Lung (tissue), 17 donors: ENCODE measurements at places on chromosomes 2 and 18.

DNA sequence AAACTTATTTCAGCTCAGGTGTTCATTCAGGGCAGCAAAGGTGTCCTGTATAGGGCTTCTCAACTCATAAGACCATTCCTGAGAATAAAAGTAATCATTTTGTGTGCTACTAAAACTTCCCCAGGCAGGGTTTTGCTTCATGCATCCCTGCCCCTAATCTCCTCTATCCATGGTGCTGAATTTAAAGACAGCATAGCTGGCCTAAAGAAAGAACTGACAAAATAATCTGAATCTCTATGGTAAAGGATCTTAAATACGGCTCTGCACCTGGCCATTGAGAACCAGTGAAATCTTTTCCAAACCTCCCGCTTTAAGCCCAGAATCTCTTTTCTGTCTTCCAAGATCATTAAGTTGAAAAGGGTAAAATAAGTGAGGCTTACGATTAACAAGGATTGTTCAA is 292.1 kb upstream of the KLHL29 start:
- peak; percentile 80 for DNase-seq

- peak; percentile 87 for DNase-seq
Measured at GRCh38 chr2:26615860-26616705, 25.1 kb downstream of the CIB4 start.

- DNase-seq, result no peak
Measured at GRCh38 chr2:69185807-69186206, 172.8 kb downstream of the ANTXR1 start.

- DNase-seq, result no peak
Measured at GRCh38 chr2:227234429-227234828, 70.0 kb downstream of the COL4A3 start.

GRCh38 chr2:144233317-144233716 is 286.6 kb downstream of the ZEB2 start:
- no peak for DNase-seq

- DNase-seq, result peak; percentile 38
Measured at GRCh38 chr2:20449501-20450200, 2.8 kb downstream of the RHOB start.

- DNase-seq, result no peak
Measured at GRCh38 chr2:152930501-152930900, 212.1 kb downstream of the ARL6IP6 start.

GRCh38 chr2:27029051-27029450 is 3.7 kb upstream of the TMEM214 start:
- no peak for DNase-seq

DNA sequence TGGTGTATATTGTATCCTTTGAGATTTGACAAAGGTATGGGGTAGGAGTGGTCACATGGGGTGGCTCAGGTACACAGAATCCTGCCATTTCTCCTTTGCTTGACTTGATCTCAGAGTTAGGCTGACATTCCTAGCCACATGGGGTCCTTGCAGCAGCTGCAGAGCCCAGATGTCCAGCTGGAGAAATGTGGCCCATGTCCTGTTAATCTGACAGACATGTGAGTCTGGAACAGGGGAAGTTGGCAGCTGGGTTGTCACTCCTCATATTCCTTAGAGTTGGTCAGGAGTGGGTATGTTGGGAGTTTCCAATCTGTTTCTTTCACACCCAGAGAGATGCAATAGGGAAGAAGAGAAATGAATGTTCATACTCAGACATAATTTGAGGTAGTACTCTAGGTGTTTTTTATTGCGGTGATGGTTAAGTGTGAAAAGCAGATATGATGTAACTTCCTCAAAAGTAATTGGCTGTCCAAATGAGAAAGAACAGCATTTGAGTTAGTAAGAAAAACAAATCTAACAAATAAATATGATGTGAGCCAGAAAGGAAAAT is 402.6 kb upstream of the MEIS1 start:
- DNase-seq, result no peak

- no peak for DNase-seq
Measured at GRCh38 chr18:48594471-48595094, 55.8 kb downstream of the CTIF start.

DNA sequence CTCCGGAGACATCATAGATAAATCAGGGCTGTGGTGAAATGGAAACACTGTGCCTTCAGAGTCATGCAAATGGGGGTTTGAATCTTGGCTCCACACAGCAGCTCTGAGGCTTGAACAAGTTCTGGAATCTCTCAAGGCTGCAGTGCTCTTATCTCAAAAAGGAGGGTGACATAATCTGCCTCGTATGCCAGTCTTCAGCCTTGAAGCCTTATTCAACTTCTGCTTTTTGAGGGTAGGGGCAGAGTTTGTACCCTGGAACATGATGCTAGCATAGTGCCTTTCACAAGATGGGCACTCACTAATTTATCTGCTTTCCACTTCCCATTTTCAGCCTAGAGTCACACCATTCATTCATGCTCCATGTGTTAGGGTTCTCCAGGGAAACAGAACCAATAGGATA is 42.3 kb downstream of the GATA6 start:
- DNase-seq, result no peak

DNA sequence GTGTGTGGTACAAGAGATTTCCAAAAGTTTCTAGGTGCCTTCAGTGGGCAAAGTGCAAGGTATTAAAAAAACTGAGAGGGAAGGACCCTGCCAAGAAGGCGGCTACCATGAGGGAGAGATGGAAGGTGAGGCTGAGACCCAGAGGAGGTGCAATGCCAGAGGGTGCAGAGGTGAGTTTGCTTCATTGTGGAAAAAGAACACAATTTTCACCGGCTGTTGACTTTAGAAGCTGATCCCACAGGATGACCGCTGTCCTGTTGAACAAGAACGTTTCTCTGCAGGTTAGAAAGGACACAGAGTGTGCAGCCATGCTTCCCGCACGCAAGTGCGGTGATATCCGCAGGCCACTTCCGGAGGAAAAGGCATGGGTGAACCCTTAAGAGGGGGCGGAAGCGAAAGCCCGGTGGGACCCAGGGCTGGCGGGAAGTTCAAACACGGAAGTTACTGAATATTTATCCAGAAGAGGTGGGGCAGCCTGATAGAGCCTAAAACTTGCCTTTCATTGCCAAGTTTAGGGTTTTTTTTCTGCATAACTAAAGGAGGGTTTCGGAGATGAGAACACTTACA is 16.6 kb downstream of the SP110 start:
- no peak for DNase-seq

DNA sequence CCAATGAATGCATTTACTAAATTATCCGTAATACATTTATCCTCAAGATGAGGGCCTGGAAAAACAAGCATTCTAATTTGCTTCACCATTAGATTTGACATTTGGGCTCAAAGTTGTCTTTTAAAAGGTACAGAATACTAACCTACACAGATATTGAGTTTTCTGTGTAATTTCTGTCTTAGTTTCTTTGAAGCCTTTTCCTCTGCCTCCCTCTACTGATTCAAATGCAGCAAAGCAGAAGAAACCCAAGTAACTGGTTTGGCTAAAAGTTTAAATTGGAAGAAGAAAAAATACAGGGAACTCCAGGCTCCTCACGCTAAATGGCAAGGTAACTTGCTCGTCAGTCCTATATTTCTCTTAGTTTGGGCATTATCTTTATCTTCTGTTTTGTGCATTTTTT is 53.3 kb upstream of the SLC5A7 start:
- peak; percentile 61 for DNase-seq

DNA sequence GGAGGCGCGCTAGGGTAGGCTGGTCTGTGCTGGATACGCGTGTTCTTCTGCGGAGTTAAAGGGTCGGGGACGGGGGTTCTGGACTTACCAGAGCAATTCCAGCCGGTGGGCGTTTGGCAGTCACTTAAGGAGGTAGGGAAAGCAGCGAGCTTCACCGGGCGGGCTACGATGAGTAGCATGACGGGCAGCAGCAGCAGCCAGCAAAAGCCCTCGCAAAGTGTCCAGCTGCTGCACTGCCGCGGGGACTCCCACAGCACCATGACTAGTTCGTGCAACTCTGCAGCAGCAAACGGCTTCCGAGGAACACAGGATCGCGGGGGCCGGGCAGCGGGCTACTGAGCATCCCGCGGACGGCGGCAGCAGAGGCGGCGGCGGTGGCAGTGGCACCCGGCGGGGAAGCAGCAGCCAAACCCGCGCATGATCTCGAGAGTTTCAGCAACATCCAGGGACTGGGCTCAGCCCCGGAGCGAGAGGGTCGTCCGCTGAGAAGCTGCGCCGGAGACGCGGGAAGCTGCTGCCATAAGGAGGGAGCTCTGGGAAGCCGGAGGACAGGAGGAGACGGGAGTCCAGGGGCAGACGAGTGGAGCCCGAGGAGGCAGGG is 368 bp downstream of the TMEFF2 start:
- DNase-seq, result peak; percentile 31

DNA sequence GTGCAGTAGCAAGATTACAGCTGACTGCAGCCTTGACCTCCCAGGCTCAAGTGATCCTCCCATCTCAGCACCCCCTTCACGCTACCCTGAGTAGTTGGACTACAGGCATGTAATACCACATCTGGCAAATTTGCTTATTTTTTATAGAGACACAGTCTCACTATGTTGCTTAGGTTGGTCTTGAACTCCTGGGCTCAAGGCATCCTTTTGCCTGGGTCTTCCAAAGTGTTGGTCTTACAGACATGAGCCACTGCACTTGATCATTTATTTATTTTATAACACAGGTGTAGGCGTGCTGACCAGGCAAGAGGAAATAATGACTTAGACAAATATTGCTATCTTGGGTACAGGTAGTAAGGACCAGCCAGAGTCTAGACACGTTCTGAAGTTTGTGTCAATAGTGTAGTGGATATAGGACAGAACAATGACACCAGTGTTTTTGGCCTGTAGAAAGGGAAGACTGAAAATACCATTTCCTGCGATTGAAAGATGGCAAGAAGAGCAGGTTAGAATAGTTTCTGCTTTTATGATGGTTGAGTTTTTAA is 71.0 kb upstream of the THUMPD2 start:
- peak; percentile 38 for DNase-seq

DNA sequence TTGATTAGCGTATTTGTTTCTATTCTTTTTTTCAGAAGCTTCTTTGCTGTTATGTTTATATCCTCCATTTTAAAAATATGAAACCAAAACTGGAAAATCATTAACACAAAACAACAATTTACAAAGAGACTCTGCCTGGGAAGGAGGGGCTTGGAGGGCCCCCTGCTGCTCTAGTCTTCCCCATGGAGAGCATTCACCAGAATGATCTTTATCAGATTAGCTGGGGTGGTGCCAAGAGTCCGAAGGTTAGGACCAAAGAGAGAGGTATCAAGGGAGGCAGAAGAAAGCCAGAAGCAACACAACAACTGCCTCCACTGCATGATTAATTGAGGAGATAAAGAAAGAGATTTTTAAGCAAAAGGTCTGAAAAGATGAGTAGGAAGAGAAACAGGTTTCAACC is 218.6 kb downstream of the IRS1 start:
- DNase-seq, result no peak

DNA sequence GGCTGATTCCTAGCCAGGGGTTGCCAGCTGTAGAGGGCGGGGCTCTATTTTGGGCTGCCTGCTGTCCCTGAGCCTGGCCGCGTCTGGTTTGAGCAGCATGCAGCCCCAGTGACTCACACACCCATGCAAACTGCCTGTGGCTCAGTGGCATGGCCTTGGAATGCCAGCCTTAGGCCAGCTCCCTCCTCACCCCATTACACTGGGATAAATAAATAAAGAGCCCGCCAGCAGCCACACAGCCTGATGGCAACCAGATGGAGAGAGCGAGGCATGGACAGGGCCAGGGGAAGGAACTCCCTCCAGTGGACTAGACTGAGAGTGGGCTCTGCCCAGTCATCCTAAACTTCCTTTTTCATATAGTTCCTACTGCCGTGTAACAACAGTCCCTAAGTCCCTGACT is 18.3 kb downstream of the NHEJ1 start:
- no peak for DNase-seq

- no peak for DNase-seq
Measured at GRCh38 chr2:70113359-70114070, 26.2 kb downstream of the PCBP1 start.

- DNase-seq, result peak; percentile 49
Measured at GRCh38 chr2:113965644-113966043, 75.8 kb downstream of the ACTR3 start.

GRCh38 chr18:42437646-42438045 is 482.6 kb downstream of the PIK3C3 start:
- DNase-seq, result no peak

DNA sequence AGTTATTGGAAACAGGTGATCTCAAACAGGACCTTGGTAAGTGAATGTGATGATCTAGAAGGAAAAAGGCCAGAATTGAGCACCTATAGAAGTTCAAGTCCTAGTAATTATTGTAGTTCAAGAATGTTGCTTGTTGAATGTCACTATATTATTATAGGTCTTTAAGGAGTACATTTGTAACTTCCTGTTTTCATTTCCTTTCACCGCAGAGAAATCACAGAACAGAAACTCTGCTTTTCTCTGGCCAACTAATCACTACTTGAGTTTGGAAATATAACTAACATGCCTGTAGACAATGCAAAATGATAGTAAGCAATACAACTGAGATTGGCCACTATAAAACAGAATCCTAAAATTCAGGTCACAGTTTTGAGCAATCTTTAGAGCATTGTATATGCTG is 61.8 kb upstream of the EFEMP1 start:
- DNase-seq, result no peak

DNA sequence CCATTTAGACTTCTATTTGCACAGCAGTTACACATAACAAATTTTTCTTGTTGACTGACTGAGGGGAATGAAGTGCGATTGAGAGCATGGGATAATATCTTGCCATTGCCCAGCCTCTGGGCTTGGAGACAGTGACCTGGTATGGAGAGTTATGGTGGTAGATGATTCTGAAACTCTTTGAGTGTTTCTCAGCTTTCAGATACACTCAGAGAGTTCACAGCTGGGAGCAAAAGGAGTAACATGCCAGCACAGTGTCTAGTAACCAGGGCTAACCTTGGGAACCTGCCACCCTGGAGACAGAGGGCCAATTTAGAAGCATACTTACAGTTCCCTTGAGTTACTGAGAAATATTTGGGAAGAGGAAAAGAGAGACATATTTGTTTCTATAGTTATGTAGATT is 1099.3 kb upstream of the CELF4 start:
- no peak for DNase-seq

GRCh38 chr2:159086342-159086741 is 117.9 kb downstream of the TANC1 start:
- DNase-seq, result peak; percentile 78
